RPMI8226 (cell line): ENCODE measurements at places on chromosomes 7 and 10.

DNA sequence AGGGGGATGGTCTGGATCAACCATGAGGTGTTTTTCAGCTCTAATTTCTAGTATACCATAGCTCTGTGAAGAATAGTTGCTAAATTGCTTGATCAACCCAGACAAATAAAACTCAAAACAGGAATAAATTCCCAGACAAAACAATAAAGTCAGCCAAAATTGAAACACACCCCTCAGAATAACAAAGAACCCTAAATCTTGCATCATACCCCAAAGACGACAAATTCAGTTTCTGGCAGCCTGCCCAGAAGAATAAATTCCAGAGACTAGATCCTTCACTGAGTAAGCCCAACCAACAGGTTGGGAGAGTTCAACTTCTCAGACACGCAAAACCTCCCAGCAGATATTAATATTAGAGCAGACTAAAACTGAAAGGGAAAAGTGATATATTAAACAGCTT, 11.2 kb upstream of the SEM1 start:
- no peak for DNase-seq

GRCh38 chr7:106704000-106704840, 43.3 kb upstream of the CCDC71L start:
- peak; percentile 46 for DNase-seq

- DNase-seq = peak; percentile 49
Observed at GRCh38 chr7:95723583-95724180, 48.7 kb upstream of the DYNC1I1 start.

DNA sequence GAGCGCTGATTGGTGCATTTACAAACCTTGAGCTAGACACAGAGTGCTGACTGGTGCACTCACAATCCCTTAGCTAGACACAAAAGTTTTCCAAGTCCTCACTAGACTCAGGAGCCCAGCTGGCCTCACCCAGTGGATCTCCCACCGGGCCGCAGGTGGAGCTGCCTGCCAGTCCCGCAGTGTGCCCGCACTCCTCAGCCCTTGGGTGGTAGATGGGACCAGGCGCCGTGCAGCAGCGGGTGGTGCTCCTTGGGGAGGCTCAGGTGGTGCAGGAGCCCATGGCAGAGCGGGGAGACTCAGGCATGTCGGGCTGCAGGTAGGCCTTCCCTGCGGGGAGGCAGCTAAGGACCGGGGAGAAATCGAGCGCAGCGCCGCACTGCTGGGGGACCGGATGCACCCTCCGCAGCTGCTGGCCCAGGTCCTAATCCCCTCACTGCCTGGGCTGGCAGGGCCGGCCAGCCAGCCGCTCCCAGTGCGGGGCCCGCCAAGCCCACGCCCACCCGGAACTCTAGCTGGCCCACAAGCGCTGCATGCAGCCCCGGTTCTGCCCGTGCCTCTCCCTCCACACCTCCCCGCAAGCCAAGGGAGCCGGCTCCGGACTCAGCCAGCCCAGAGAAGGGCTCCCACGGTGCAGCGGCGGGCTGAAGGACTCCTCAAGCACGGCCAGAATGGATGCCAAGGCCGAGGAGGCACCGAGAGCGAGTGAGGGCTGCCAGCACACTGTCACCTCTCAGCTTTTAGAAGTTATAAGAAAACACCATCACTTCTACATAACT, 128.9 kb downstream of the ZNF438 start:
- DNase-seq = no peak

GRCh38 chr7:97081521-97082300, 35.8 kb upstream of the SDHAF3 start:
- DNase-seq = no peak
